Fibroblast of skin of right biceps (primary cell): ENCODE measurements at places on chromosomes 5 and 9.
A peak's percentile ranks its signal among the peaks of the same experiment; 100 is the strongest.

- DNase-seq: no peak
These were observed 383.5 kb downstream of the GLIS3 start for GRCh38 chr9:3916411-3916810.

- no peak for DNase-seq
These were observed 65.4 kb upstream of the FCN1 start for GRCh38 chr9:134983074-134983473.

GRCh38 chr9:124282442-124283227 lies 24.9 kb downstream of the NEK6 start:
- DNase-seq: peak; percentile 54

GRCh38 chr5:132547269-132547668 lies 3.9 kb upstream of the IL5 start:
- no peak for DNase-seq

- DNase-seq: peak; percentile 87
These were observed 133.3 kb upstream of the RAI14 start for GRCh38 chr5:34522599-34523386.

GRCh38 chr5:157106630-157107461 lies 2.0 kb downstream of the HAVCR2 start:
- peak; percentile 6 for DNase-seq

DNA sequence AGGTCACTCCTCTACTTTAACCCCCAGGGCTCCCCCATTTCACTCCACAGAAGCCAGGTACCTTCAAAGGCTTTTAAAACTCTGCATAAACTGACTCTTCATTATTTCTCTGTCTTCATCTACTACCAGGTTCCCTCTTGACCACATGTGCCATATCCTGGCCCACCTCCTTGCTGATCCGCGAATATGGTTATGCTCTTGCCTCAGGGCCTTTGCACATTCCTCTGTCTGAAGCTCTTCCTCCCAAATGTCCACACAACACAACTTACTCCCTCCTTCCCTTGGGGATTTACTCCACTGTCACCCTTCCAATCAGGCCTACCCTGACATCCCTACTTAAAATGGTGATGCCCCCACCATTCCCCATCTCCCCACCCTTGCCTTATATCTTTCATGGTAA lies 134.6 kb upstream of the ANKRD55 start:
- DNase-seq: no peak

DNA sequence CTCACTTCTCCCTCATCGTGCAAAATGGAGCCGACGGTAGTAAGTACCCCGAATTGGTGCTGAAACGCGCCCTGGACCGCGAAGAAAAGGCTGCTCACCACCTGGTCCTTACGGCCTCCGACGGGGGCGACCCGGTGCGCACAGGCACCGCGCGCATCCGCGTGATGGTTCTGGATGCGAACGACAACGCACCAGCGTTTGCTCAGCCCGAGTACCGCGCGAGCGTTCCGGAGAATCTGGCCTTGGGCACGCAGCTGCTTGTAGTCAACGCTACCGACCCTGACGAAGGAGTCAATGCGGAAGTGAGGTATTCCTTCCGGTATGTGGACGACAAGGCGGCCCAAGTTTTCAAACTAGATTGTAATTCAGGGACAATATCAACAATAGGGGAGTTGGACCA lies 979 bp downstream of the PCDHGA12 start:
- peak; percentile 62 for DNase-seq

DNA sequence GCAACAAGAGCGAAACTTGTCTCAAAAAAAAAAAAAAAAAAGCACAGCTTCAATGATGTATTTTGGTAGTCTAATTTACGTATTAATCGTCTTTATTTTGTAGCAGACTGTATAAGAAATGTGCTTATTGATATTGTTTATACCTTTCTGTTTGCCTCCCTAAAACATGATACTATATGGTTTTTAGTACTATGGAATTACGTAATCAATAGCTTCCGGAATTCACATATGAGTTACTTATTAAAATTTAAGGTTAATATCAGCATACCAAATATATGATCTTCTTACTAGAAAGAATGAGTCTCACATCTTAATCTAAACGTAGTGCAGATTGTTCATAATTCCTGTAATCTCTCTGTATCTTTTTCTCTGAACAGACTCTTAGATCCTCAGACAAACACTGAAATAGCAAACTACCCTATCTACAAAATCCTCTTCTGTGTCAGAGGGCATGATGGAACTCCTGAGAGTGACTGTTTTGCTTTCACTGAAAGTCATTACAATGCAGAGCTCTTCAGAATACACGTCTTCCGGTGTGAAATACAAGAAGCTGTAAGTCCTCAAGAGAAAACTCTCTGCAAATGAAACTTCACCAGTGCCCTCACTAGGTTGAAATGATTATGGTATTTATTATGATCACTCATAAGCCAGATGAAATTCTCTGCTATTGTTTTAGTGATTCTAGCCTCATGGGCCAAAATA lies 44.4 kb upstream of the GPR21 start:
- DNase-seq: no peak
